ENCODE measurements at places on chromosomes 2 and 18. TPM values are rescaled to one million over a fixed set of nuclear protein-coding genes. Genes with fewer than 3 reads are reported as not detected.
A peak's percentile ranks its signal among the peaks of the same experiment; 100 is the strongest.

GRCh38 chr18:2083691-2084090, 487.6 kb downstream of the METTL4 start:
- DNase-seq = no peak
- no peaks in the 10 kb centered on the region for H3K36me3 ChIP-seq
- H3K27me3 ChIP-seq = no peaks in the 10 kb centered on the region

DNA sequence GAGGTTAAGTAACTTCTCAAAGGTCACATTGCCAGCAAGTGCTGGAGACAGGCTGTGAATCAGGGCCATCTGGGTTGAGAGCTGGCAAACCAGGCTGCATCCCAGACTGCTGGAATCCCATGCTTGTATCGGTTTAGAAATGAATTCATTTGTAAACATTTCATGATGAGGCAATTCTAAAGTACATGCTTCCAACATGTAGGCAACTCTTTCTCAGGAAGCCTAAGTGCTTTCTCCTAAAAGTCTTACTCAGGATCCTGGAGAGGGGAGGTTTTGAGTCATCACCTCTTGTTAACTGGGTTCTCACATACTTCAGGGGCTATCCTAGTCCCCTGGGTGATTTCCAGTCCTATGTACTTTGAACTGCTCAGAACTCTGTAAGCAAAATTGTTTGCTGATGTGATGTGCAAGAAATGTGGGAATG, 416.5 kb downstream of the MEIS1 start:
- no peaks in the 10 kb centered on the region for H3K27me3 ChIP-seq
- no peak for DNase-seq
- H3K4me3 ChIP-seq = no peak overlapping the region
- no peak overlapping the region for H3K27ac ChIP-seq
- H3K4me1 ChIP-seq = no peaks in the 10 kb centered on the region

The DNER gene
- not detected for total RNA-seq

DNA sequence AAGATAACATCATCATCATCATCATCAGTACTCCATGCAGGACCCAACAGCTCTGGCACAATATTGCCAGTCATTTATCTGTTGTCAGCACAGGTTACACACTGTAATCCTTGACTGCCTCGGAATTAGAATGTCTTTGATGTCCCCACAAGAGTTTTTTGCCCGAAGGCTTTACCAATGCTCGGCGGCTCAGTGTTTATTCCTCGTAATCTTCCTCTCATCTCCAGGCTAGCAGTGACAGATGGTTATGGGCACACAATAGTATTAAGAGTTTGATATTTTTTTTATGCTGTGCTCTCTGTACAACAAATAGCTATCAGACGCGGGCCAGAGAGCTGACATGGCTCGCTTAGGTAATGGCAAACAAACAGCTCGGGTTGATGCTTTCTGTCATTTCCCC, 515.2 kb downstream of the ZEB2 start:
- no peak overlapping the region for H3K4me3 ChIP-seq
- no peaks in the 10 kb centered on the region for H3K36me3 ChIP-seq
- H3K4me1 ChIP-seq = no peaks in the 10 kb centered on the region
- H3K27ac ChIP-seq = no peak overlapping the region
- H3K27me3 ChIP-seq = no peaks in the 10 kb centered on the region
- DNase-seq = no peak

GRCh38 chr2:17649026-17649425, 104.6 kb downstream of the SMC6 start:
- no peaks in the 10 kb centered on the region for H3K36me3 ChIP-seq
- no peak overlapping the region for H3K4me3 ChIP-seq
- H3K27ac ChIP-seq = no peak overlapping the region
- no peaks in the 10 kb centered on the region for H3K27me3 ChIP-seq
- H3K4me1 ChIP-seq = peaks cover 7% of the 10 kb centered on the region

DNA sequence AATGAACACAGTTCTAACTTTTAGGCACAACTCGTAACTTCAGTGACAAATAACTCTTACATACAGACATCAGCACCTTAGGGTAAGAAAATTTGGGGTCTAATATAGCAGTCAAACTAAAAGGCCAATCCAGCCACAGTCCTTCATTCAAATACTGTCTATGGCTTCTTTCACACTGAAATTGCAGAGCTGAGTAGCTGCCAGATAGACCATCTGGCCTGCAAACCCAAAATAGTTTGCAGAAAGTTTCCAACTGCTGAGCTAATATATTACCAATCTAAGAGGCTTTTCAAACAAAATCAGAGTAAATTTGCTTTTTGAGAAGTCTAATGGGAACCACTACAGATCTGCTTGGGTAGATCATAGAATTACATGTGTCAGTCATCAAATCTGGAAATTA, 183.4 kb downstream of the GALR1 start:
- no peak overlapping the region for H3K27ac ChIP-seq
- DNase-seq = no peak
- no peak overlapping the region for H3K4me3 ChIP-seq
- H3K36me3 ChIP-seq = no peaks in the 10 kb centered on the region
- no peaks in the 10 kb centered on the region for H3K27me3 ChIP-seq

GRCh38 chr2:18833941-18834340, 244.6 kb upstream of the NT5C1B start:
- no peaks in the 10 kb centered on the region for H3K27me3 ChIP-seq
- H3K4me3 ChIP-seq = no peak overlapping the region
- no peak overlapping the region for H3K27ac ChIP-seq
- peaks cover 9% of the 10 kb centered on the region for H3K4me1 ChIP-seq
- no peaks in the 10 kb centered on the region for H3K36me3 ChIP-seq

- H3K27me3 ChIP-seq = no peaks in the 10 kb centered on the region
- no peaks in the 10 kb centered on the region for H3K36me3 ChIP-seq
- no peak overlapping the region for H3K4me3 ChIP-seq
- H3K4me1 ChIP-seq = no peaks in the 10 kb centered on the region
- DNase-seq = no peak
These were observed 44.0 kb downstream of the RNF138 start for GRCh38 chr18:32135625-32136024.

GRCh38 chr2:46278952-46279351, 18.3 kb upstream of the EPAS1 start:
- no peak overlapping the region for H3K4me3 ChIP-seq
- H3K36me3 ChIP-seq = no peaks in the 10 kb centered on the region
- H3K27ac ChIP-seq = no peak overlapping the region

The MYCN gene
- total RNA-seq = 12.1 TPM

The HOXD12 gene
- not detected for total RNA-seq

The SERPINB4 gene
- not detected for total RNA-seq

DNA sequence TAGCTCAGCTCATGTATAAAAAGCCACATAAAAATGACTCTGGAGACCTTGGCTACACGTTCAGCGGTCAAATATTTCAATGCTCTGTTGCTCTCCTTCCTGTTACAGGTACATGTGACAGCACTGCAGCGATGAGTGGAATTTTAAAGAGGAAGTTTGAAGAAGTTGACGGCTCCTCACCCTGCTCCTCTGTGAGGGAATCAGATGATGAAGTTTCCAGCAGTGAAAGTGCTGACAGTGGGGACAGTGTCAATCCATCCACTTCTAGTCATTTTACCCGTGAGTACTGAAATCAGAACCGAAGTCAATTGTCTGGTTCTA, 125.4 kb downstream of the CSRNP3 start:
- peaks cover 8% of the 10 kb centered on the region for H3K4me1 ChIP-seq
- no peaks in the 10 kb centered on the region for H3K36me3 ChIP-seq
- peak overlapping the region; percentile 25 for H3K27ac ChIP-seq

GRCh38 chr2:6941299-6942046, 24.3 kb downstream of the RNF144A start:
- no peaks in the 10 kb centered on the region for H3K36me3 ChIP-seq
- no peaks in the 10 kb centered on the region for H3K4me1 ChIP-seq
- H3K4me3 ChIP-seq = no peak overlapping the region
- H3K27me3 ChIP-seq = no peaks in the 10 kb centered on the region
- DNase-seq = no peak

DNA sequence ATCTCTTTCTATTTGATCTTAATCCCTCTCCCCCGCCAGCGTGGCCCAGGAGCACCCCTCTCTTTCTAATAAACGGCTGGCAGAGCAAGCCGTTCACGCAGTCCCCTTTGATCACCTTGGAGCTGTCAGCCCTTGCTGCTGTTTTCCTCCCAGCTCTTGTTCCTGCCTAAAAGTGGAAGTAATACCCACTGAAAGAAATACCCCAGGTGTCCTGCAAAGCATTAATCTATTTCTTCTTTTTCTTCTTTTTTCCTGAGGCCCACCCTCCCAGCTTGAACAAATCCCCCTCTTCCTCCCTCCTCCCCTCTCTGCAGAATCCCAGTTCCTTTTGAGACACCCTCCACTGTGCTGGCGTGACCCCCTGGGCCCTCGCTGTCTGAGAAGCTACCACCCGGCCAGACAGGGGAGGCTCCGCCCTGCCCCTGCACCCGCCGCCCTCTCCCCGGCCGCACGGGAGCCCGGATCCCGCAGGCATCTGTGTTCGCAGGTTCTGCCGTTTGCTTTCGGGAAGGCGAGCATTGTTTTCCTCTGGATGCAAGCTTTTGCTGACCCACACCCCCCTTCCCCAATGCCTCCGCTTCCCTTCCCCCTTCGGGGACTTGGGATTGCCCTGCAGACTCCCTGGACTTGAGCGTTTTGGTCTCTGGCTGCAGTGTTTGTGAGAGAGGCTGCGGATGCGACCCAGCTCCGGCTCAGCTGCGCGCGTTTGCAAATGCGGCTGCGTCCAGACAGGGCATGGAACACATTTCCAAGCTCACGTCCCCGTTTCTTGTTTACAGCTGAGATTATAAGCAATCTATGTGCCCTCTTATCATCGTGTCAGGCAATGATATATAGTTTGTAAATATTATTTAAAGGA, 631.5 kb downstream of the NYAP2 start:
- peak overlapping the region; percentile 33 for H3K27ac ChIP-seq
- DNase-seq = peak; percentile 78
- no peaks in the 10 kb centered on the region for H3K36me3 ChIP-seq
- peaks cover 3% of the 10 kb centered on the region for H3K4me1 ChIP-seq
- no peaks in the 10 kb centered on the region for H3K27me3 ChIP-seq

The SERPINB13 gene
- not detected for total RNA-seq

DNA sequence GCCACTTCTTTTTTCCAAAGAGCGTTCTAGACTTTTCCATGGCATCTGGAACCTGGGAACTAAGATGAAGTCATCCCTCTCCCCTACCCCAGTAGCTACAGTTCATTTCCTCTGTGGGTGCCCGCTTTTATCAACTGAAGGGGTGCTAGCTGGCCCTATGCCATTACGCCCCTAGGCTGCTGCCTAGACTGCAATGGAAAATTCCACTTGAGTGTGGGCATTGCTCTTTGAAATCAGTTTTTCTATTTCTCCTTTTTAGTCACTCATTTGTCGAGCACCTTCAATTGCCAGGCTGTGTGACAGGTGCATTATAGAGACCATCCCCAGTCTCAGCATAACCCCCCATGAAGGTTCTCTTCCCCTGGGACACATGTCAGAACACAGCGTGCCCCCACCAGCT, 7.3 kb downstream of the TEX51 start:
- H3K4me3 ChIP-seq = no peak overlapping the region
- H3K4me1 ChIP-seq = no peaks in the 10 kb centered on the region
- no peak overlapping the region for H3K27ac ChIP-seq
- no peaks in the 10 kb centered on the region for H3K36me3 ChIP-seq
- no peak for DNase-seq

All from thyroid gland (tissue), 4 donors.